ENCODE measurements at places on chromosomes 3 and 15. TPM values are rescaled to one million over a fixed set of nuclear protein-coding genes. Genes with fewer than 3 reads are reported as not detected.

- H3K27ac ChIP-seq, result no peak overlapping the region
- no peaks in the 10 kb centered on the region for H3K27me3 ChIP-seq
- no peaks in the 10 kb centered on the region for H3K4me1 ChIP-seq
- H3K4me3 ChIP-seq, result no peak overlapping the region
Observed at GRCh38 chr3:134074790-134075567, 45.3 kb upstream of the SLCO2A1 start.

- no peaks in the 10 kb centered on the region for H3K4me1 ChIP-seq
- H3K27me3 ChIP-seq, result no peaks in the 10 kb centered on the region
- peaks cover 8% of the 10 kb centered on the region for H3K36me3 ChIP-seq
- no peak overlapping the region for H3K27ac ChIP-seq
- DNase-seq, result no peak
Observed at GRCh38 chr3:32778389-32778788, 39.4 kb upstream of the TRIM71 start.

The SLC27A2 gene
- polyA plus RNA-seq, result 1.2 TPM

GRCh38 chr3:189146848-189147247 is 24.9 kb upstream of the TPRG1 start:
- H3K4me3 ChIP-seq, result no peak overlapping the region
- DNase-seq, result no peak
- H3K36me3 ChIP-seq, result no peaks in the 10 kb centered on the region
- no peaks in the 10 kb centered on the region for H3K4me1 ChIP-seq

GRCh38 chr3:74000725-74001124 is 376.0 kb upstream of the PDZRN3 start:
- no peak overlapping the region for H3K27ac ChIP-seq
- no peak for DNase-seq
- H3K4me3 ChIP-seq, result no peak overlapping the region
- H3K36me3 ChIP-seq, result no peaks in the 10 kb centered on the region

GRCh38 chr3:129673012-129673411 is 66.5 kb upstream of the PLXND1 start:
- no peak for DNase-seq
- H3K27ac ChIP-seq, result no peak overlapping the region
- no peaks in the 10 kb centered on the region for H3K4me1 ChIP-seq
- no peak overlapping the region for H3K4me3 ChIP-seq
- no peaks in the 10 kb centered on the region for H3K36me3 ChIP-seq
- H3K27me3 ChIP-seq, result no peaks in the 10 kb centered on the region

DNA sequence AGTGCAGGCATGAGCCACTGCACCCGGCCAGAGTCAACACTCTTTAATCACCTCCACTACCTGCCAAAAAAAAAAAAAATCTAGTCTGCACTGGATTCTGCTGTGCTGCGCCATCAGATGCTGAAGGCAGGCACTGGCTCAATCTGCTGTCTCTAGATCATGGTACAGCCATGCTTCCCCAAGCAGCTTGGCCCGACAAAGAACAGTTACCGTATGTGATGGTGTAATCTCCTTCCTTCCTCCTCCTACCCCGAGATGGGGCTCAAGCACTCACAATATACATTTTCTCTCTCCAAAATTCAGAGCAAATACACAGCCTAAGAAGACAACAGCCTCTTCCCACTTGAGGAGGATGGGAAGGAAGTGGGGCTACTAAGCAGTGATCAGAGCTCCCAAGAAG is 45.1 kb downstream of the DAPK2 start:
- no peaks in the 10 kb centered on the region for H3K36me3 ChIP-seq
- H3K27me3 ChIP-seq, result no peaks in the 10 kb centered on the region
- peaks cover 22% of the 10 kb centered on the region for H3K4me1 ChIP-seq
- no peak overlapping the region for H3K27ac ChIP-seq
- DNase-seq, result no peak
- no peak overlapping the region for H3K4me3 ChIP-seq

DNA sequence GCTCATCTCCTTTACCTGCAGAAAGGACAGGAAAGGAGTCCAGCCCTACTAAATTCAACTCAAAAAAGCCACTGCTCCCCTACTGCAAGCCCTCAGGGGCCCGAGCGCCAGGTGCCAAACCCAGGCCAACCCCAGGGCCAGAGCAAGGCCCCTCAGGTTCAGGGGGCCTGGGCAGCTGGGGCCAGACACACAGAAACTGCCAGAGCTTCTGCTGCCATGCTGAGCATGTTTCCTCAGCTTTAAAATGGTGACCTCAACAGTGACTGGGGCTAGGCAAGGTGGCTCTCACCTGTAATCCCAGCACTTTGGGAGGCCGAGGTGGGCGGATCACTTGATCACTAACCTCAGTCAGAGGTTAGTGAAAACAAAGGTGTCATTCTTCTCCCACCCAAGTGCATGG is 38.8 kb downstream of the KLHL25 start:
- no peak overlapping the region for H3K27ac ChIP-seq
- H3K4me1 ChIP-seq, result no peaks in the 10 kb centered on the region
- H3K36me3 ChIP-seq, result no peaks in the 10 kb centered on the region
- no peak overlapping the region for H3K4me3 ChIP-seq
- H3K27me3 ChIP-seq, result no peaks in the 10 kb centered on the region
- no peak for DNase-seq

DNA sequence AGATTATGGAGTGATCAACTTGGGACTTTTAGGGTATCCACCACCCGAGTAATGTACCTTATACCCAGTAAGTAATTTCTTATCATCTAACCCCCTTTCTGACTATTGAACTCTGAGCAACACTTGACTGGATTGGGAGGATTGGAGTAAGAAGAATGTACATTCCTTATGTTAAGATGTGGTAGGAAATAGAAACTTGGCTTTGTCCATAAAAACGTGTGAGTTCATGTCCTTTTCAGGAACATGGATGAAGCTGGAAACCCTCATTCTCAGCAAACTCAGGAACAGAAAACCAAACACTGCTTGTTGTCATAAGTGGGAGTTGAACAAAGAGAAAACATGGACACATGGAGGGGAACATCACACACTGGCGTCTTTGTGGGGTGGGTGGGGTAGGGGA is 112.3 kb downstream of the PTPRG start:
- no peaks in the 10 kb centered on the region for H3K36me3 ChIP-seq
- H3K27me3 ChIP-seq, result no peaks in the 10 kb centered on the region
- H3K27ac ChIP-seq, result no peak overlapping the region
- no peak overlapping the region for H3K4me3 ChIP-seq
- H3K4me1 ChIP-seq, result no peaks in the 10 kb centered on the region
- no peak for DNase-seq

Data from GM12878 (cell line).